ENCODE measurements at places on chromosomes 7 and 10. TPM values are rescaled to one million over a fixed set of nuclear protein-coding genes. Genes with fewer than 3 reads are reported as not detected.
A peak's percentile ranks its signal among the peaks of the same experiment; 100 is the strongest.

DNA sequence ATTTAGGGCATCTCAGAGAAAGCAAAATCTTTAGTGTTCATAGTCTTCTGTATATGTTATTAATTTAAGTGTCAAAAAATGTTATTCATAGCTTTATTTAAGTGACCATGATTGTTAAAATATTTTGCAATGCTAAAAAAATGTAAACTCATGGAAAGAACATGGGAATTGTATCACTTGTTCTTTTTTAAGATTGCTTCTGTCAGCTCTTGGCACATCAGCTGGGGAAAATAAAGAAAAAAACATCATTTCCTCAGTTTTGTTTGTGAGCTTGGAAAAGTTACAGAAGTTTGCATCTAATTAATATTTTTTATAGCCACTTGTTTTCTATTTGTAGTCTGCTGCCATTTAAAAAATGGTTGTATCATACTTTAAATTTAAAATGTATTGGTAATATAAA, 285.9 kb upstream of the CSTF2T start:
- no peaks in the 10 kb centered on the region for H3K4me1 ChIP-seq
- H3K36me3 ChIP-seq, result no peaks in the 10 kb centered on the region
- H3K27ac ChIP-seq, result no peak overlapping the region
- H3K27me3 ChIP-seq, result no peaks in the 10 kb centered on the region

DNA sequence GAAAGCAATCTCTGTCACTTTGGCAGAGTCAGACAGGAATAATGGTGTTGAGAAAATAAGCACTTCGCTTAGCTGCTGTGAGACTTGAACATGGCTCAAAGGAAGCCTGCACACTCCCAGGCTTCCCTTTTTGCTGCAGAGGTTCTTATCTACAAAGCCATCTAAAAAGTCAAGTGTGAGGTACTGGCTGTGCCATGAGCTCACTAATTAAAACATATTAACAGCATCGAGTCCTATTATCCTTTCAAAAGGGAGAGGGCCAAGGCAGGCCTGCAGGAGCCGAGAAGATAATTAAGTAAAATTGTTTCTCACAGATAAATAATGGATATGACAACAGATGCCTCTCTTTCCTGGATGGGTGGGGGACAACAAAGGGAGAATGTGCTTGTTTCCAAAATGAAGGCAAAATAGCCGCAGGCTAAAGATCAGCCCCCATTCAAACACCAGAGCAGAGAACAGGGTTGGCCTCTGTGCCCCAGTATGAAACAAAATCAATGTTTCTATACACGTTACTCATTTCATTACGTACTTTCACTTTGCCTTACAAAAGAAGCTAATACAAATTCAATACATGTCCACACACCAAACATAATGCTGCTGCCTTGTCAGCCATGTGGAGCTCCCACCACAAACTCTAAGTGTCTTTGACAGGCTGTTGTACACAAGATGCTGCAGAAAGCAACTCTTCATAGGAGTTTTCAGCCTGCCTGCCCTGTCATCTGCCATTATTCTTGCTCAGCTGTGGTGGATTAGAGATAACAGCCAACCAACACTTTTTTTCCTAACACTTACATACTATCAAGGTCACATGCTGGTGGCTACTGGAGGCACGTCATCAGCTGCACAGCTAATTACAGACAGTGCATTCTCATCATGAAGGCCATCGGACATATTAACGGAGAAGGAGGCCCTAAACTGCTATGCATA, 55.3 kb downstream of the ELAPOR2 start:
- peak overlapping the region; percentile 14 for H3K27ac ChIP-seq
- no peak overlapping the region for H3K4me3 ChIP-seq
- peaks cover 26% of the 10 kb centered on the region for H3K4me1 ChIP-seq
- no peaks in the 10 kb centered on the region for H3K27me3 ChIP-seq
- no peak for DNase-seq
- no peaks in the 10 kb centered on the region for H3K36me3 ChIP-seq

- H3K4me1 ChIP-seq, result no peaks in the 10 kb centered on the region
- H3K27me3 ChIP-seq, result no peaks in the 10 kb centered on the region
- peaks cover 57% of the 10 kb centered on the region for H3K36me3 ChIP-seq
- peak; percentile 38 for DNase-seq
- no peak overlapping the region for H3K4me3 ChIP-seq
Observed at GRCh38 chr7:886626-887487, 10.5 kb downstream of the GET4 start.

DNA sequence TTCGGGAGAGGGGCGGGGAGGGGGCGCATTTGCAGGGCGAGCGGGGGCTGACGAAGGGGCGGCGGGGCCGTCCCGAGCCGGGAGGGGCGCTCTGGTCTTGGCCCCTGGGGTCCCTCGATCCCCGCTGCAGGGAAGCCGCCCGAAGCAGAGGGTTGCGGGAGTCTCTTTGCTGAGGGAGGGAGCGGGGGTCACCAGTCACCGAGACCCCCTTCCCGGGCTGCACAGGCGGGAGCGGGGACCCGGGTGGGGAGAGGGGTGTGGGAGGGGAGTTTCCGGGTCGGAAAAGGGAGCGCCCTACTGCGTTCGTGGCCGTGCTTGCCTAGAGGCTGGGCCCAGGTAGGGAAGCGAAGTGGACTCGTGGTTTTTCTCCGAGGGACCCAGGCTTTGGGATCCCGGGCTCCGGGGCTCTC, 422 bp downstream of the AP1S1 start:
- H3K27ac ChIP-seq, result no peak overlapping the region
- H3K4me3 ChIP-seq, result peak overlapping the region; percentile 83
- peaks cover 30% of the 10 kb centered on the region for H3K36me3 ChIP-seq
- H3K27me3 ChIP-seq, result no peaks in the 10 kb centered on the region
- peaks cover 11% of the 10 kb centered on the region for H3K4me1 ChIP-seq

DNA sequence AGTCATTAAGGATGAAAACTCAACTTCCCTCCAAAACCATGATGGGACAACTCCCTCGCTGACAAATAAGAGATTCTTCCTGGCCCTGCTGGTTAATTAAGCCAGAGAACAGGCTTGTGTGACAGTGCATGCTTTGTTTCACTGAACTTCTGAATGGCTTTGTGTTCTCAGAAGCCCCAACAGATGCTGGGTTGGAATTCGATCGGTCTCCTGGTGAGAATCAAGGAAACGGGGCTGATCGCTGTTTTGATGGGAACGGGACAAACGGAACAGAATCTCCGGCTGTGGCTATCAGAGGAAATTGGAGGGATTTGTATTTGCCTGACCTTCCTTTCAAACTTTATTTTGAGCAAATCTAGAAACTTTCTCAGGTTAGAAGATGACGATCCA, 145.0 kb downstream of the RNF216 start:
- H3K27ac ChIP-seq, result no peak overlapping the region
- H3K4me3 ChIP-seq, result no peak overlapping the region
- H3K27me3 ChIP-seq, result no peaks in the 10 kb centered on the region
- H3K4me1 ChIP-seq, result peaks cover 47% of the 10 kb centered on the region

GRCh38 chr7:12954380-12955033, 267.1 kb downstream of the ARL4A start:
- no peak for DNase-seq
- no peak overlapping the region for H3K4me3 ChIP-seq
- no peak overlapping the region for H3K27ac ChIP-seq
- H3K27me3 ChIP-seq, result no peaks in the 10 kb centered on the region

- no peaks in the 10 kb centered on the region for H3K27me3 ChIP-seq
- H3K4me3 ChIP-seq, result peak within 1 kb of the TSS; percentile 73
- peaks cover 15% of the 10 kb centered on the region for H3K36me3 ChIP-seq
- peaks cover 38% of the 10 kb centered on the region for H3K4me1 ChIP-seq
Observed at GRCh38 chr7:149773446-149774236, at the start of gene ZNF467. Gene ZNF467, minus strand, starts transcription at chr7:149773588. Its CDS starts 2,556 bp downstream, at chr7:149771032.

DNA sequence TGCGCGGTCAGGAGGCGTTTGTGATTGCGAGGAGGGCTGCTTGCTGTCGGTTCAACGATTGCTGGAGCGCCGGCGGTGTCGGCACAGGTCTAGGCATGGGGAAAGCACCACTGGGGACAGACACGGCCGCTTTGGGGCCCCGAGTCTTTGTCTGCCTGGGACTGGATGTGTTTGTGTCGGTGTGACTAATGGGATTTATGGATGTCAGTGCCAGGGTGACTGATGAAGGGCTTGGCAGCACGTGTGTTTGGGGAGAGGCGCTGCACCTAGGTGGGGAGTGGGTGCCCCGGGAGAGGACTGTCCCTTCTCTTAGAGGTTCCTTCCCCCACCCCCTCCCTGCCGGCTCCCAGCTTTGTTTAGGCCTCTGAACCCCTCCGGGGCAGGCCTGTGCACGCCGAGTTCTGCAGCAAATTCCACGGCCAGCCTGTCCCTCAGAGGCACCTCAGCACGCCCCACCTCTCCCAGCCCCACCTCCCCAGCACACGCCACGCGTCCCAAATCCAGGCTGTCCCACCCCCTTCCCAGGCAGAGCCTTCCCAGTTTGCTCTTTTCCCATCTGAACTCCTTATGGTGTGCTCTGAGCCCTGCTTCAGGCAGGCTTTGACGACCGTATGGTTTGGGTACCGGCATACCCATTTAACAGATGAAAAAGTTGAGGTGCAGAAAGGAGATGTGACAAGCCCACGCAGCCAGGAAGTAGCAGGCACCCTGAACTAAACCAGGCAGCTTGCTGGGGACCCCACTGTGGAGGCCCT, 6.4 kb upstream of the TNRC18 start:
- DNase-seq, result peak; percentile 64
- no peaks in the 10 kb centered on the region for H3K27me3 ChIP-seq
- no peaks in the 10 kb centered on the region for H3K36me3 ChIP-seq
- peaks cover 29% of the 10 kb centered on the region for H3K4me1 ChIP-seq
- H3K27ac ChIP-seq, result peak overlapping the region; percentile 99
- peak overlapping the region; percentile 96 for H3K4me3 ChIP-seq

DNA sequence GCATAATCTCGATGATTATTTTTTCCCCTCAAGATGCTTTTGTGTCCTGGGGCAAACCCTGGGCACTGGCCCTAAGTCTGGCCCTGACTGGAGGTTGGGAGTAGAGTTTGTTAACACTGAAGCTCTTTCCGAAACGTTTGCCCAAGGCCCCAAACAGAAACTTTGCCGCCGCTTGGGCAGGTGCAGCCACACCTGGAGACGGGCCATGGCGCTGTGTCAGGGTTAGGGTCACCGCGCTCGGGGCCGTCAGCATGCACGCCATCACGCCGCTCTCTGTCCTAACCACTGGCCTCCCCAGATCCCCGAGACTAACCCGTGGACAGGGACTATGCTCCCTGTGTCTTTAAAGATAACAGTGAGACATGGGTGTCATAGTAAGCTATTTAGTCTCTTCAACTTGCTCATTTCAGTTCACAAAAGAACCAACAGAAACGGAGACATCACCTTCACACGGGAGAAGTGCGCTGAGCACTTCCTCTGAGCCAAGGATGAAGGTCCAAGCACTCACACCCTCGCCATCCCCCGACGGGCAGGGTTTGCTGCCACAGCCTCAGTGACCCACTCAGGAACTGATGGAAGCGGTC, 85.3 kb upstream of the DIP2C start:
- no peak overlapping the region for H3K27ac ChIP-seq
- no peaks in the 10 kb centered on the region for H3K36me3 ChIP-seq
- no peak for DNase-seq
- no peaks in the 10 kb centered on the region for H3K4me1 ChIP-seq
- no peak overlapping the region for H3K4me3 ChIP-seq

DNA sequence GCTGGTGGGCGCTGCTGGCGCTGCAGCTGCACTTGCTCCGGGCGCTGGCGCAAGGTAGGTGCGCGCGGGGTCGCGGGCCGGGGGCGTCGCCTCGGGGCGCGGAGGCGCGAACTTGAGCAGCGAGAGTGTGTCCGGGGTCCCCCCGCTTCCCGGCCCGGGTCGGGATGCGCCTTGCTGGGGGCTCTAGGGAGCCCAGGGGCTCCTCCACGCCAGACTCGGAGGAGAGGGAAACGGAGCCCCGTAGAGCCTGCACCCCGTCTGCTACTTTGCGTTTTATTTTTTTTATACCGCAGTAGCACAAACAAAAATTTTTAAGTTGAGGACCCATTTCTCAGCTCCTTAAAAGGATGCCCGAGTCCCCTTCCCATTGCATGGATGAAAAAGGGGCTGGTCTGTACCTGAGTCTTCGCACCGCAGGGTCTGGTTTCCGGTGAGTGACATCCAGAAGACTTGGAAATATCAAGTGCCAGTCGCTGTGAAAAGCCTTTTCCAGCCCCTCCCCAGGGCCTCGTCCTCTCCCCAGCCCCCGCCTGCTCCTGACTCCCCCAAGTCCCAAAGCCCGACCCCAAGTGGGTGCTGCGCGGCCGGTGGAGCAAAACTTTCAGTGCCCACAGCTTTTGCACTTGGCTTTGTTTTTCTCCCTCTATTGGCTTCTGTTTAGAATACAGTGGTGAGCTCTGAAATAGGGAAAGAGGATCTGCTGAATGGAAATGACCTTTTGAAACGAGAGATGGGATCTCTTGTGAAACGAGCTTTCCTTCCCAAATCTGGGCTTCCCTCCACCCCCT, 973 bp downstream of the SDK1 start:
- no peak for DNase-seq
- no peaks in the 10 kb centered on the region for H3K36me3 ChIP-seq
- peaks cover 7% of the 10 kb centered on the region for H3K27me3 ChIP-seq
- H3K4me1 ChIP-seq, result peaks cover 12% of the 10 kb centered on the region
- H3K4me3 ChIP-seq, result peak overlapping the region; percentile 61
- no peak overlapping the region for H3K27ac ChIP-seq

GRCh38 chr10:125073996-125074395, 86.4 kb downstream of the CTBP2 start:
- H3K27me3 ChIP-seq, result no peaks in the 10 kb centered on the region
- H3K4me3 ChIP-seq, result no peak overlapping the region
- no peak for DNase-seq
- peaks cover 11% of the 10 kb centered on the region for H3K4me1 ChIP-seq

GRCh38 chr7:7803715-7804178, 85.3 kb upstream of the RPA3 start:
- H3K27ac ChIP-seq, result no peak overlapping the region
- no peaks in the 10 kb centered on the region for H3K4me1 ChIP-seq
- H3K4me3 ChIP-seq, result no peak overlapping the region
- no peaks in the 10 kb centered on the region for H3K36me3 ChIP-seq
- DNase-seq, result no peak

- no peak overlapping the region for H3K4me3 ChIP-seq
- no peaks in the 10 kb centered on the region for H3K4me1 ChIP-seq
- peaks cover 49% of the 10 kb centered on the region for H3K27me3 ChIP-seq
- DNase-seq, result no peak
- H3K27ac ChIP-seq, result no peak overlapping the region
- no peaks in the 10 kb centered on the region for H3K36me3 ChIP-seq
Observed at GRCh38 chr10:49768329-49768728, 6.2 kb upstream of the OGDHL start.

DNA sequence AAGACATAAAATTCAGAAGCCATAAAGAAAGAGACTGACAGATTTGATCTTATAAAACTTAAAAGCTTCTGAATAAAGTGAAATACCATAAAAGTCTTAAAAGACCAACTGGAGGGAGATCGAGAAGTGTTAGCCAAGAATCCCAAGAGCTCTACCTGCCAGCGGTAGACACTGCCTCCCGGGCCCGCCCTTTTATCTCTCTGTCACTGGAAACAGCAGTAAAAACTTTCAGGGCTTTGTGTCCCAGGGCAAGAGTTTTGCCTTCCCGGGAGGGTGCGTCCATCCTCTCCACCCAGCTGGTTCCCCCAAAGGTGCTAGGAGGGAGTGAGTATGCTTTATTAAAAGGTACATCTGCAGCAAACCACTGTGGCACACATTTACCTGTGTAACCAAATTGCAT, 5.8 kb downstream of the PLA2G12B start:
- no peaks in the 10 kb centered on the region for H3K4me1 ChIP-seq
- no peak overlapping the region for H3K4me3 ChIP-seq

Gene FAM25G
- total RNA-seq, result not detected

Gene GNAT3
- total RNA-seq, result not detected

Gene BAIAP2L1
- total RNA-seq, result 21.1 TPM

Gene TUBAL3
- not detected for total RNA-seq

Gene RAMP3
- total RNA-seq, result 183 TPM

Gene MKI67
- 4.8 TPM for total RNA-seq
